ENCODE measurements at places on chromosomes 5 and 9. TPM values are rescaled to one million over a fixed set of nuclear protein-coding genes. Genes with fewer than 3 reads are reported as not detected.

Gene GARIN3
- not detected for polyA plus RNA-seq

DNA sequence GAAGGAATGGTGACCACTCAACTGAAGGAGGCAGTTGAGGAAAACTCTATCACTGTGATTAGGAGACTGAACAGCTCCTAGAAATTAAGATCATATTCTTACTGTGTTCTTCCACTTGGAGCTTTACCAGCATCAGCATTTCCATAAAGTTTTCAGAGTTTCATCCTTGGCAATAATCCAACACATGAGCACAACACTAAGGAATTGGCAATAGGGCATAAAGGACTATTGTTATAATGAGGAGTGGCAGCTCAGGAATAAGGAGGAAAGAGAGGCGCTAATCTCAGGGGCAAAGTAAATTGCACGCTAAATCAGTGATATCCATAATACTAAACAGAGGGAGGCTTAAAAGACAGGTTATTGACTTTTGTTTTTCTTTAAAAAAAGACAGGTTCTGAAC lies 338.9 kb downstream of the EFNA5 start:
- peak; percentile 37 for DNase-seq

- peak; percentile 20 for DNase-seq
Measured at GRCh38 chr5:108345541-108346171, 36.2 kb downstream of the FBXL17 start.

Gene SPZ1
- polyA plus RNA-seq = not detected

All from large intestine (tissue), 12 donors.